ENCODE measurements at places on chromosomes 16 and 17.

GRCh38 chr16:752007-752312 lies 8.6 kb upstream of the MSLN start:
- DNase-seq, result no peak

DNA sequence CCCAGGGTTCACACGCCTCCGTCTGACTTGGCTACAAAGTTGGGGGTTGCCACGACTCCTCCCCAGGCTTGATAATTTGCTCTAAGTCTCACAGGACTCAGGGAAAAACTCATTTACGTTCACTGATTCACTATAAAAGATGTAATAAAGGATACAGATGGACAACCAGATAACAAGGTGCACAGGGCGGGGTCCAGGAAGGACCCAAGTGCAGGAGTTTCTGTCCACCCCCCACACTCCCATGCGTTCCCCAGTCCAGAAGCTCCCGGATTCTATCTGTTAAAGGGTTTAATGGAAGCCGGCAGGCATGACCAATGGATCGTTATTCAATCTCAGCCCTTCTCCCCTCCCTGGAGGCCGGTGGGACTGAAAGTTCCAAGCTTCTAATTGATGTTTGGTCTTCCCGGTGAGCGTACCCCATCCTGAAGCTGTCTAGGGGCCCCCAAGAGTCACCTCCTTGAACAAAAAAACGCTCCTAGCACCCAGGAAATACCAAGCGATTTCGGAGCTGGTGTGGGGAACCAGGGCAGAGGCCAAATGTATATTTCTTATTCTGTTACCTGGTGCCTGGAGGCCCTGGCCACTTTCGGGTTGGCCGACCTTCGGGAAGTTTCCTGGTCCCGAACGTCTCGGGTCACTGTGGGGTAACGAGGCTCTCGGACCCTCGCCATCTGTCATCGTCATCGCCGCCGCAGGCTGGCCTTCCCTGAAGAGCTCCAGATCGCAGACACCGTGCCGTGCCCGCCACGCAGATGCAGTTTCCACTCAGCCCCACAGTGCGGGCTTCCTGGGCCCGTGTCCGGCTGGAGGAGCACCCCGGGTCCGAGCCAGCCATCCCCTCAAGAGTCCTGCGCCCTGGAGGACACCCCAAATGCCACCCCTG lies 13.5 kb upstream of the METRNL start:
- no peak for DNase-seq

GRCh38 chr17:44188576-44189403 lies 2.0 kb downstream of the TMUB2 start:
- no peak for DNase-seq

GRCh38 chr17:82392209-82392920 lies 20.8 kb downstream of the UTS2R start:
- no peak for DNase-seq

DNA sequence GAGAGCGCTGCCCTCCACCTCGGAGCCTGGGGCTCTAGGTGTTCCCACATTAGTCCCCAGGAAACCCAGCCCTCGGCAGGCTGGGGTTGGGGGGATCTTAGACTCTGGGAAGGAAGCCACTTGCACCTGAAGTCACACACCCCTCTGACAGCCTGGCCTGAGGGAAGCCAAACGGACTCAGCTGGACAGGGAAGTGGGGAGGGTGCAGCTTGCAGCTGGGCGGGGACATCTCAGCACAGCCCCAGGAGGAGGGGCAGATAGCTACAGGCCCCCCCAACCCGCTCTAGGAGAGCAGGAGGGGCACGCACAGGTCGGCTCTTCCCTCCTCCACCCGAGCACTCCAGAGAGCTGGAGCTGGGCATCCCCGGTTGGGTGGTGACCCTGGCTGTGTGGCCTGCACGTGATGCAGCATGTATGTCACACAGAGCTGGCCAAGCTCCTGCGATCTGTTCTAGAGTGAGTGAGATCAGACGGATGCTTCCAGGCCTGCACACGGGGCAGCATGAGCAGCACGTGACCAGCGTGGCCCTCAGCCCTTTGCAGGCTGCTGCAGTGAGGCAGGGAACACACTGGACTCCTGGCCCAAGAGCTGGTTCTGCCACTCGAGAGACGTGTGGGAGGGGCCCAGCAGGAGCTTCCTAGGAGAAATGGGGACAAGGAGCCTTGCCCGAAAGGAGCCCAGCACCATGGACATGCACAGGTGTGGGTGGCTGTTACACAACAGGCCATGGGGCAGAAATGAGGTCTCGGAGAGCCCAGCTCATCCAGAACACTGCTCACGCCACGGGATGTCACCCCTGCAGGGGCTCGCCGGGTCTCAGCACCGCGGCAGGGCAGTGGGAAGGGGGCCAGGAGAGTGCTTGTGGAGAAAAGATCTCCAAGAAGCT lies 15.4 kb downstream of the KIFC3 start:
- DNase-seq, result no peak

GRCh38 chr17:32240750-32241149 lies 24.9 kb upstream of the RHBDL3 start:
- DNase-seq, result no peak

DNA sequence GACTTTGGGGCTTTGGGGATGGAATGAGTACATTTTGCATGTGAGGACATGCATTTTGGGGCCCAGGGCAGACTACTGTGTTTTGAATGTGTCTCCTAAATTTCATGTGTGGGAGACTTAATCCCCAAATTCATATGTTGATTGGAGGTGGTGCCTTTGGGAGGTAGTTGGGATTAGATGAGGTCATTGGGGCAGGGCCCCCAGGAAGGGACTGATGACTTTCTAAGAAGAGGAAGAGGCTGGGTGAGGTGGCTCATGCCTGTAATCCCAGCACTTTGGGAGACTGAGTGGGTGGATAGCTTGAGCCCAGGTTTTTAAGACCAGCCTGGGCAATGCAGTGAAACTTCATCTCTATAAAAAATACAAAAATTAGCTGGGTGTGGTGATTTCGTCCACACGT lies 42.8 kb upstream of the RAI1 start:
- no peak for DNase-seq

- no peak for DNase-seq
Observed at GRCh38 chr16:81720973-81721906, 57.9 kb upstream of the PLCG2 start.

- DNase-seq, result no peak
Observed at GRCh38 chr17:66383333-66383732, 80.9 kb downstream of the PRKCA start.

GRCh38 chr16:84098939-84099338 lies 17.8 kb downstream of the MBTPS1 start:
- DNase-seq, result no peak

- DNase-seq, result no peak
Observed at GRCh38 chr16:84086341-84086740, 30.4 kb downstream of the MBTPS1 start.

- DNase-seq, result no peak
Observed at GRCh38 chr17:48477221-48477620, 47.2 kb upstream of the SKAP1 start.

GRCh38 chr17:44386182-44386525 lies 3.3 kb downstream of the ITGA2B start:
- no peak for DNase-seq

DNA sequence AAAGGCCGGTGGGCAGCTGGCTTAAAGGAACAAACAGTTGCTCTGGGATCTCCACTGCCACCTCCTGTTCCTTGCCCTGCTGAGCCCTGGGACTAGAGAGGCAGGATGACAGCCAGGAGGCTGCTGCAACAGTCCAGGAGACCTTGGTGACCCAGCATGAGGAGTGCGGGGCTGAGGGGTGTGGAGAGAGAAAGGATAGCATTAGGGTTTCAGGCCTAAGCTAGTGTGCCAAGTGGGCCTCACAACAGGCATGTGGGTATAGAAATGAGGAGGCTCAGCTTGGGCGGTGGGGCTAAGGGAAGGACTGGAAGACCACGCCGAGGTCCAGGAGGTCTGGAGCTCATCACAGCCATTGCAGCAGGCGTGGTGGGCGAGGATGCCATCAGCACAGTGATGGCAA lies 39.8 kb downstream of the SDK2 start:
- DNase-seq, result no peak

DNA sequence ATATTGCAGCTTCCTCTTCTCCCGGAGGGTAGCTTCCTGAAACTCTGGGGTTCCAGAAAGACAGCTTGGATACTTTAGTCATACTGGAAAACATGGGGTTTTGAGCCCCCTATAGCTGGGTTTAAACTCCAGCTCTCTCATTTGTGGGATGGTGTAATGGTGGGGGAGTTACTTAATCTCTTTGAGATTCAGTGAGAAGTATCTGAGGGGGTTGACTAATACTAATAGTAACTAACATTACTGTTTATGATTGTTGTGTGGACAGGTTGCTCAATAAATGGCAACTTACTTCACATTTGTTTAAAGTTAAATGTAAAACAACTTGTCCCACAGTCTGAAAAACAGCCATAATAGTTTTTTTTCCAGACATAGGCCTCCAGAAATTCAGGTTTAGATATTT lies 5.1 kb upstream of the SUZ12 start:
- no peak for DNase-seq

DNA sequence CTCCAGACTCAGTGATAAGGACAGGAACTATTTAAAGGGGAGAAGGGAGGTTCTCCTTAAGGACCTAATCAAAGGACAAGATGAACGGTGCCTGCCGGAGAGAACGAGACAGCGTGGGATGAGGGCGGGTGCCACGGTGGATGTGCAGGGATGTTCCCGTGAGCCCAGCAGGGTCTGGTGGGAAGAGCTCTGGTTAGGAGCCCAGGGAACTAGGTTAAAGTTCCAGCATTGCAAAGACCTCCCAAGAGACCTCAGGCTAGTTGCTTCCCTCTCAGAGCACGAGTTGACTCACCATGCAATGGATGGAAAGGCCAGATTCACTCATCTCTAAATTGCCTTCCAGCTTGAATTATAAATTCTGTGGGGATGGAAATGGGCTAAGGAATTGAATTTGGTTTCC lies 14.7 kb downstream of the CCR7 start:
- DNase-seq, result no peak

GRCh38 chr17:19258371-19258770 lies 21.2 kb downstream of the EPN2 start:
- DNase-seq, result no peak

DNA sequence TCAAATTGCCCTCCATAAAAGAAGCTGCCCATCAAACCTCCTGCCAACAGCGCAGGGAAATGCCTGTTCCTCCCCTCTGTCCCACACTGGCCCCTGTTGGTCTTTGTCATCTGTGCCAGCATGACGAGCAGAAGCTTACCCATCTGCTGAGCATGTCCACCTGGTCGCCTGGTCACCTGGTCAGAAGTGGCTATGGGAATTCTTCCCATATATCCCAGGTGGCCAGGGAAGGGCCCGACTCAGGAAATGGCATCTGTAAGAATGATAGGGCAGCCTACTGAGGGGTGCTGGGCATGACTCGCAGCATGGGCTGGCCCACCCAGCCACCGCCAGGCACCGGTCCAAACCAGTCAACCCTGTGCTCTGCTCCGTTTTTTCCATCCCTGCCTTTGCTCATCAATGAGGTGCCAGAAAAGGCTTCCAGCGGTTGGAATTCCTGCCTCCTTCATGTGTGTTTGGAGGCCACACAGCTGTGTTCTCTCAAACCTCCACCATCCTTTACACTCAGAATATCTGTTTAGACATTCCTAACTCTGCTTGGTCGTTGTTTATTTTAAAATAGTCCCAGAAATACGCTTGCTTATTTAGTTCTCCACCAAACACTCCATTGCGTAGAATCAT lies 145.2 kb downstream of the CLEC16A start:
- DNase-seq, result no peak

DNA sequence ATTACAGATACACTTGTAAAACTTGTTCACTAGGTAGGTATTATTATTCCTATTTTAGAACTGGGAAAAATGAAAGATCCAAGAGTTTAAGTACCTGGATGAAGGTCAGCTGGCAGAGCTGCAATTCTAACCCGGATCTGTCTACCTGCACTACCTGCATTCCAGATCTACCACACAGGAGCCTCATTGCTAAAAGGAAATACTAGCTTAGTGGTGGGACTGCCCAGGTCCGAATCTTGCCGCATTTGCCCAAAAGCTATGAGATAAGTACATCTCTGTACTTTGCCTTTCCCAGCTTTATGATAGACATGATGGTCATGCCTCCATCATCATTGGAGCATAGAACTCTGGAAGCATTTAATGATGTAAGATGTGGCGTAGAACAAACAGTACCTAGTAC lies 36.8 kb upstream of the TEKT3 start:
- no peak for DNase-seq

GRCh38 chr16:28108590-28109247 lies 45.2 kb upstream of the GSG1L start:
- no peak for DNase-seq

DNA sequence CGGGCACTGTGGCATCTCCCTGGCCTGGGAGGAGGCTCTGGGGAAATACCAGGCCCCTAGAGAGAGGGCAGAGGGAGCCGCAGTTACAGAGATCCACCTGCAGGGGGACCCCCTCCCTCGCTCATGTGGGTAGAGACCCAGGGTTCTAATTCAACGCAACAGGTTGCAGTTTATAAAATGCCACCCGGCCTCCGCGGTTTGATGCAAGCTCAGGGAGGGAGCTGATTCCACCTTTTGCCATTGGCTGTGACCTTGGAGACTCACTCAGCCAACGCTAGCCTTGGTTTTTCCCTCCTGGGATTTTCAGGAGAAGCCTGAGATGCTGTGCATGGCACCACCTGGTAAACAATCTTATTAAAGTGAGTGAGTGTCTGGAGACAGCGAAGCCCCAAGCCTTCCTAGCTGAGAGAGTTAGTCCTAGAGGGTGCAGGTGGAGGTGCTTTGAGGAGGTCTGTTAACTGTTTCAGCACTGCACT lies 12.1 kb downstream of the TTLL6 start:
- DNase-seq, result peak; percentile 71

DNA sequence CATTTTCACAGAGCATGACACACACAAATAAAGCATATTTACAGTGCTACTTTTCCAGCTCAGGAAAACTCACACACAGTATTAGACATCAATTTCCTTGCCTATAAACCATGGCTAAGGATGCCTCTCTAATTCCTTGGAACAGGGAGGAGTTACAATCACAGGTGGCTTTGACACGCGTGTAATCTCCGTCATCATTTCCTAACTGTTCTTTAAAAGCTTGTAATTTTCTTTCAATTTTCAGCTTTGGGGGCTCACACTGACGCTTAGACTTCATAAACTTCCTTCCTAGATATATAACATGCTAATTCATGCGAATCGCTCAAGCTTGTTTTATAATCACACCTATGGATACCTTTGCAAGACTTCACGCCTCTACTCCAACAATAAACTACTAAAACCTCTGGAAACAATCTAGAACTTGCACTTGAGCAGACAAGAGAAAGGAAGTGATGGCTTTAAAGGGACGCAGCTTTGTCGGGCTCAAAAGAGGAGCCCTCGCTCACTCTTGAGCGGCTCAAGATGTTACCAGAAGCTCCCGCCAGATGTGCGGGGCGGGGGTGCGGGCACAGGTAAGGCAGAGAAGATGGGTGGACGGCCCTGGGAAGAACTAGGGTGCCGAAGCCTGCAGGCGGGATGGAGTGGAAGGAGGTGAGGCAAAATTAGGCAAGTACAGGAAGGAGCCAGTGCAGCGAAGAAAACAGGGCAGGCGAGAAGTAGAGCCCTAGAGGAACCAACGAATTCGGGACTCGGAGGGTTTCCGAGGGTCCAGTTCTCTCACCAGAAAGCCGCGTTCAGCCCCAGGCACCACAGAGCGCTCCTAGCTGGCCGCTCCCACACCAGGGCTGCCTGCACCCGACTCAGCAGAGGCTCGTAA lies 631 bp downstream of the RETREG3 start:
- DNase-seq, result peak; percentile 70

All from erythroblast (primary cell).